ENCODE measurements at places on chromosomes 4 and X.

GRCh38 chrX:136714626-136715599, 65.8 kb downstream of the ARHGEF6 start:
- no peak for DNase-seq

- no peak for DNase-seq
Measured at GRCh38 chrX:133376422-133376821, 38.9 kb downstream of the GPC4 start.

DNA sequence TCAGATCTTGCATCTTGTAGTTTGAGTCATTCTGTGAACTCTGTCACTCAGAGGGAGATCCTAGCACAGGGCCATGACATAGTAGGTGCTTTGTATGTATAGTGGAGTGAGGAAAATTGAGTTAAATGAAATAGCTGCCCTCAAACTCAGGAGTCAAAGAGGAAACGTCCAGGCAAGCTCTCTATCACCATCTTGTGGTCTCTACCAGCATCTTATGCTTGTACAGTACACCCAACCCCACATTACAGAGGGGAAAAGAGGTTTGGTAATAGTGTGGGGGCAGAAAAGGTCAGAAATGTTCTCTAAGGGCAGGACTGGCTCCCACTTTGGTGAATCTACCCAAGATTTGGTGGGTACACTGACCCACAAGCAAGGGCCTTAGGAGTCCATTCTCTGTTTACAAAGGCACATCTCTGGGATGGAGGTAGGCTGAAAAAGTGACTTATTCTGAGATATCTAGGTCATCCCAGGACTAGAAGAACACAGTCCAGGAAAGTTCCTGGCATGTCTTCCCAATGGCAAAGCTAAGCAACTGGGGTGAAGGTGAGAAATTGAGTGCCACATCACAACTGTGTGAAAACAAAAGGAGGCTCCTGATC, 131.8 kb downstream of the OR13H1 start:
- DNase-seq: no peak

GRCh38 chr4:120158841-120159463, 92.3 kb upstream of the MAD2L1 start:
- no peak for DNase-seq

DNA sequence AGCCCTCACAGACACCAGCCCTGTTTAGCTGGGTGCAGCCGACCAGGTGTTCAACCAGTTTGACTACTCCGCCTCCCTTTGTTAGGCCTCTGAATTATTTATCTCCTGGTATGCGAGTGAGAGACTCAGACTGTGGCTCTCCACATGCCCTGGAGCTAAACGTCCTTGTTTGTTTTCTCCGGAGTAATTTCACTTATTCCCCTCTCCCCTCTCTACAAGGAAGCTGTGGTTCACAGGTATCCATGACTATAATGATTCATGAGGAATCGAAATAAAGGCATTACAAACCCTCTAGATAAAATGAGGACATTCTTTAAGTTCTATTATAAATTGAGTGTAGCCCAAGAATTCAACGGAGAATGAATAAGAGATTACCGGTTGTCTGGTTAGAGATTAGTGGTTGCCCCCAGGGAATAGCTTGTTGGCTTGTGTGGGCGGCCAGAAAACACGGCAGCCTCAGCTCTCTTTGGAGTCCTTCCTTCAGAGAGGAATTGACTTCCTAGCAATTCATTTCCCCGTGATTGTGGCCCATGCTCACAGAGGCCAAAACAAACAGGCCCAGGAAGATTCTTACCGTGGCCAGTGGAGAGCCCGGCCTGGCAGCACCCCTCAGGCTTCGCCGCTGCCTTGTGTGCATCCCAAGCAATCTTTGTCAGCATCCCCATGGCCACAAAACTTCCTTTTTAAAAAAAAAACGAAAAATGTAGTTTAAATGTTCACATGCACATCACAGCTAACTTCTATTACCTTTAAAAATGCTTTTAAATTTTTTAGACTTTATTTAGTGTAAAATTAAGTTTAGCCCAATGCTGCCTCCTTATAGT, 60.2 kb upstream of the CBR4 start:
- no peak for DNase-seq

DNA sequence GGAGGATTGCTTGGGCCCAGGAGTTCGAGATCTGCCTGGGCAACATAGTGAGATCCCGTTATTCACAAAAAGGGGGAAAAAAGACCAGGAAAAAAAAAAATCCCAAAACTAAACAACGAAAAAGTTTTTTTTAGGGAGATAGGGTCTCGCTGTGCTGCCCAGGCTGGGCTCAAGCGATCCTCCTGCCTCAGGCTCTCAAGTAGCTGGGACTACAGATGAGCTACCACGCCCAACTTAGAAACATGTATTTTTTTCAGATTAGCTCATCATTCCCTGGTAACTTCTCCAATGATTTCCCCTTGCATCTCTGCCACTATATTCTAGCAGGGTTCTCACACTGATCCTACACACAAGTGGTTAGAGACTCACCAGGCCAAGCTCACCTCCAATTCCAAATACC, 24.4 kb upstream of the IRAK1 start:
- no peak for DNase-seq

DNA sequence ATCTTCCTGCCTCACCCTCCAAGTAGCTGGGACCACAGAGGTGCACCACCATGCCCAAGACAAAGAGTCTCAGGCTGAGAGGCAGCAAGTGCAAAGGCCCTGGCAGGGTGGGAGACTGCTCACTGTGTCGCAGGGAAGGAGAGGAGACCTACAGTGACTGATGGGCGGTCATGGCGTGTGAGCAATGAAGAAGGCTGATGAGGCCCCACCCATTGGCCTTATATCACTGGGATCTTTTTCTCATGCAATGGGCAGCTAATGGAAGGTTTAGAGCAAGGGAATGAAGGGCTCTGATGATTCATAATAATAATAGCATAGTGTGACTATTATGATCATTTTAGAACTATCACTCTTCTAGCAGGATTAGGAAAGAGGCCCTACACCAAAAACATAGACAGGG, 20.9 kb downstream of the FAM9C start:
- DNase-seq: no peak

DNA sequence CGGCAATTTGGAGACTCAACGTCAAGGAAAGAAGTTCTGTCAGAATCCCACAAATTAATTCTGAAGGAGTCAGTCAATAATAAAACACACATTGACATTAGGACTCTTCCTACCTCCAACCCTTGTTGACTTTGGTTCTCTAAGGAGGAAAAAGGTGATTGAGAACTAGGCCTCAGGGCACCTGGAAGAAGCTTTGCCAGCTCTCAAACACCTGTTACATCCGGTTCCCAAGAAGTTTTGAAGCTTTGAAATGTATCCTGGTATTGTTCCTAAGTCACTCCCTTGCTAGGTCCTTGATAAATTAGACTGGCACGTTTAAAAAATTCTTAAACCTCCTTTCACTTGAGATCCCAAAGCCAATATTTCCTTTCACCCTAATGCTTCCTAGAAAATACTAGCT, 1.7 kb upstream of the CCDC160 start:
- no peak for DNase-seq

DNA sequence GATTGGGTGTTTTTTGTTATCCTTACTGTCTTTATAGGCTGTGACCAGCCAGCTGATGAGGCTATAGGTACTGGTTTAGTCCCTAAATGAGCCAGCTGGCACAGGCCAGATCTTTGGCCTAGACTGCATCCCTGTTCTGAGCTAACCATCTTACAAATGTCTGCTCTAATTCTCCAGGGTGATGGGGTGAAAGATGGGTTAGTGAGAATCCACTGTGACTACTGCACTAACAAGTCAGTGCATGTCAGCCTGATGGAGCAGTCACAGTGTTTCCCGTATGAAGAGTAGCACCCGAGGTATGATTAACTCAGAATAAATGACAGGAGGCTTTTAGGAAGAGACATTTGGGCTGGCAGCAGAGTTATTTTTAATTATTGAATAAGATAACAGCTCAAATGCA, 181.0 kb downstream of the DCTD start:
- DNase-seq: no peak

GRCh38 chr4:59979061-59979460, 1221.1 kb upstream of the ADGRL3 start:
- DNase-seq: no peak

GRCh38 chr4:48639807-48640206, 140.3 kb downstream of the FRYL start:
- no peak for DNase-seq

DNA sequence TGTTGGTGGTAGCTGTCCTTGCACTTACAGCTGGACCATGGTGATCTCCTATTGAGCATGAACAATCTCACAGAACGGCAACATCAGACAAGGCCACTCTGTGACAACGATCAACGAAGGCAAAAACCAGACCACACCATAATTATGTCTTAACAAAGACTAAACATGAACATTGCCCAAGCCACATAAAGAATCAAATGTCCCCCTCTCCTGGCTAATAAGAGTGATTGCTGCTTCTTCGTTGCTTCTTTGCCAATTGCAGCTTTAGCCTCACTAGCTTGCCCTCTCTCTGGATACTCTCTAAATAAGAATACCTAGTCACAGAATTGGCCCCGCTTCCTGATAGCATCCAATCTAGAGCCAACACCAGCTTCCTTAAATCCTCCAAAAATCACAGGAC, 41.5 kb upstream of the PGRMC1 start:
- no peak for DNase-seq
